ENCODE measurements at places on chromosomes 11 and 22.
A peak's percentile ranks its signal among the peaks of the same experiment; 100 is the strongest.

GRCh38 chr22:41682033-41682807, 6.4 kb downstream of the SNU13 start:
- peak; percentile 85 for DNase-seq

DNA sequence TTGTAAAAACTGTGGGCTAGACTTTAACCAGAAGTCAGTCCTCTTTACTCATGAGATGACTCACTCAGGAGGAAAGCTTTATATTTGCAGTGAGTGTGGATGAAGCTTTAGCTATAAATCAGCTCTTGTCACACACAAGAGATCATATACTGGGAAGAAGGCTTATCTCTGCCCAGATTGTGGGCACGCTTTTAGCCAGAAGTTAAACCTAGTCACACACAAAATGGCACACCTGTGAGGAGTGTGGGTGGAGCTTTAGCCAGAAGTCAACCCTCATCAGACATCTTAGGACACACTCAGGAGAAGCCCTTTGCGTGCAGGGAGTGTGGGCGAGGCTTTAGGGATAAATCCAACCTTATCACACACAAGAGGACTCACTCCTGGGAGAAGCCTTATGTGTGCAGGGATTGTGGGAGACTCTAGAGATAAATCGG, 706.9 kb upstream of the LUZP2 start:
- DNase-seq = no peak

DNA sequence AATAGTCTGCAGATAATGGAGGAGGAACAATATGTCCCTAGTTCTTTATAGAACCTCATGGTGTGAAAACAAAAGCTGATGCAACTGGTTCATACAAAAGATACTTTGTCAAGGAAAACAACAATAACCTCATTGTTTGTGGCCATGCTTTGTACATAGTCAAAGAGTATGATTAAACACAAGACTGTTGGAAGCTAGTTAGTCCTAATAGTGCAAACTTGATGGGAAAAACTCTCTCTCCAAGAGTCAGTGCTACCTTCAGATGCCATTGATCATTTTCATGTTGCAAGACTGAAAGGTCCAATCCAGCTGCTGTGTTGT, 20.1 kb upstream of the PLAAT2 start:
- no peak for DNase-seq

GRCh38 chr22:39290724-39291161, 28.7 kb downstream of the RPL3 start:
- DNase-seq = no peak

DNA sequence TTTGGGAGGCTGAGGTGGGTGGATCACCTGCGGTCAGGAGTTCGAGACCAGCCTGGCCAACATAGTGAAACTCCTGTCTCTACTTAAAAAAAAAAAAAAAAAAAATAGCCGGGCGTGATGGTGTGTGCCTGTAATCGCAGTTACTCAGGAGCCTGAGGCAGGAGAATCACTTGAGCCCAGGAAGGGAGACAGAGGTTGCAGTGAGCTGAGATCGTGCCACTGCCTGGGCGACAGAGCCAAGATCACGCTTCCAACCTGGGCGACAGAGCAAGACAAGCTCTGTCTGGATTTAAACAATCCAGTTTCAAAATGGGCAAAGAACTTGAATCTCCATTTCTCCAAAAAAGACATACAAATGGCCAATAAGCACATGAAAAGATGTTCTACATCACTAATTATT, 12.5 kb downstream of the LMO2 start:
- no peak for DNase-seq

DNA sequence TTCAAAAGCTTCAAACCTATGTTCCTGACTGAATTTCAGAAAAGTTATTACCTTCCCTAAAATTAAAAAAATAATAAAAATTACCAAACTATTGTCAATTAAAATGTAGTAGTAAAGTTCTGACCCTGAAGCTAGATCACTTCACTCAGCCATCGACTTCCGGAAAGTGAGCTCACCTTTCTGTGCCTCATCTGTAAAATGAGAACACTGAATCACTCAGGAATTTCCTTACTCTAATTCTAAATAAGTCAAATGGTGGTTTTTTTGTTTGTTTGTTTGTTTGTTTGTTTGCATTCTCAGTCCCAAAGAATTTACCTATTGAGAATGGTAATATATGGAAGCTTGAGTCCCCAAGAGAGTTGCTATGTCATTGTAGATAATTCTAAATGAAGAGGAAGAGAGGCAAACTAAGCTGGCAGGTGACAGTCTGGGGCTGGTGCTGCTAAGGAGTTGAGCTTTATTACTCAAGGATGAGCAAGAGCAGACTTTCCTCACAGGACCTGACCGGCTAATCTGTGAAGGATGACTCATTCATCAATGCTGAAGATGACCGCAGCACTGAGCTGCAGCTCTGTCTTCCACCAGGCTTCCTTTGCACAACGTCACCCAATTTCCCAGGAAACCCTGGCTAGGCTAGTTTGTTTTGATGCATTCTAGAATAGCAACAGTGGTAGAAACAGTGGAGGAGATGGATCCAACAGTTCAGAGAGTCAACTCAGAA, 248.8 kb downstream of the RAB38 start:
- DNase-seq = no peak

GRCh38 chr11:121241343-121242211, 51.0 kb upstream of the SC5D start:
- peak; percentile 17 for DNase-seq

GRCh38 chr11:863023-863909, 20.6 kb downstream of the TSPAN4 start:
- DNase-seq = no peak

DNA sequence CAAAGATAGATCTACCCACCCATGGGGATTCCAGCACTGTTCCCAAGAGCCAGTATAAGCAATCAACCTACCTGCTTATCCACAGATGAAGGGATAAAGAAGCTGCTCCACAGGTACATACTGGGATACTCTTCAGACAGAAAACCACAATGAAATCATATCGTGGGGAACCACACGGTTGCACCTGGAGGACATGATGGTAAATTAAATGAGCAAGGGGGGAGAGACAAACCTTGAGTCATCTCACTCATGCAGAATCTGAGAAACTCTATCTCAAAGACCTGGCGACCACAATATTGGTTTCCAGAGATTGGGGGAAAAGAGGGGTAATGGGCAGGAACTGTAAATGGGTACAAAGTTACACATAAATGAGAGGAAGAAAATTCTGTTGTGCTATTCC, 14.5 kb downstream of the RGL4 start:
- no peak for DNase-seq
